Common myeloid progenitor, CD34-positive (primary cell): ENCODE measurements at places on chromosomes 7 and 10.

DNA sequence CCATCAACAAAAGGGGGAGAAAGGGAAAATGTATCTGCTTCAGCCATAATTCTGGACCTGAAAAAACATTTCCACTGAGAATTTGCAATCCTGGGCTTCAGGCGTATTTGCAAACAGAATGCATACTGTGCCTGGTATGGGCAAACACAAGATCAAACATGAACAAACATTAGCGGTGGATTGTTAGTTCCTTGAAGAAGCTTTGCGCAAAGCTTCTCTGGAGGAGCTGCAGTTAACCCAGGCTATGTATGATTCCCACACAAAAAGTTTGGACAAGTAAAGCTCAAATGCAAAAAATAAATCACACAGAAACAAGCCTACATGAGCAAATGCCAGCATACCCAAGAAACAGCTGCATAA is 20.4 kb upstream of the HILPDA start:
- no peak for DNase-seq

DNA sequence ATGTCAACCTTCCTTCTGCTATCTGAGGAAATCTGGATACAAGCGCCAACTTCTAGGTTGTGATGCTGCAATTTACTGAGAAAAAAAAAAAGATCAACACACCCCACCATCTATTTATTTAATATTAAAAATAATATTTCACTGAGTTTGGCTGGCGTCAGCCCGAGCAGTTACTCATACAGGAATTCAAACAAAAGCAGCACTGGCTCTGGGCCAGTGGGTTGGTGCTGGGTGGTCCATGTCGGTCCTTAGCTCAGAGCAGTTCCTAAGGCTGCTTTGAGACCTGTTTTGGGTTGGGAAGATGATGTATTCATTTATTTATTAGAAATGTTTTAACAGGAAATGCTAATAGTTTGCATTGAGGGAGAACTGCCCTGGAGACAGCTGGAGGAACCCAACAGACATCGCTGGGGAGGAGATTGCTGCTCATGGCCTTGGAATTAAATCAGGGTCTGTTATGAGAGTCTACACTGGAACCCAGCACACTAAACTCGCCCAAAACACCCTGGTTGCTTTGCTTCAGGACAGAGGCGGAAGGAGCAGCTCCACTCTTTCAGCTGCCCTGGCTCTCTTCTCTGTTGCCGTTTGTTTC is 36.3 kb upstream of the GOT1 start:
- DNase-seq: no peak

GRCh38 chr7:42431873-42432272 is 194.9 kb upstream of the GLI3 start:
- DNase-seq: no peak

GRCh38 chr10:5840314-5841307 is 27.4 kb upstream of the GDI2 start:
- peak; percentile 71 for DNase-seq

DNA sequence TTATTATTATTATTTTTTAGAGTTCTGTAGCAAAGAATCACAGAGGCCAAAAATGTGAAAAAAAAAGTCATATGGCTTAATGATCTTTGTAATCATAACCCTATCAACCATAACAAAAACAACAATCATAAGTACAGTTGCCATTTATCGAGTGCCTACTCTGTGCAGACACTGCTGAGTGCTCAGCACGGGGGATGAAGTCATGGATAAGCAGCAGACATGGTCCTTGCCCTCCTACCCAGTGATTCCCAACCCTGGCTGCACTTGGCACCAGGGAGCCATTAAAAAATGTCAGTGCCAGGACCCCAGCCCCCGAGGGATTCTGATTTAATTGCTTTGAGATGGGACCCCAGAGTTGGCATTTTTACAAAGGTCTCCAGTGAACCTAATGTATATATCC is 38.2 kb downstream of the ENTPD1 start:
- no peak for DNase-seq

DNA sequence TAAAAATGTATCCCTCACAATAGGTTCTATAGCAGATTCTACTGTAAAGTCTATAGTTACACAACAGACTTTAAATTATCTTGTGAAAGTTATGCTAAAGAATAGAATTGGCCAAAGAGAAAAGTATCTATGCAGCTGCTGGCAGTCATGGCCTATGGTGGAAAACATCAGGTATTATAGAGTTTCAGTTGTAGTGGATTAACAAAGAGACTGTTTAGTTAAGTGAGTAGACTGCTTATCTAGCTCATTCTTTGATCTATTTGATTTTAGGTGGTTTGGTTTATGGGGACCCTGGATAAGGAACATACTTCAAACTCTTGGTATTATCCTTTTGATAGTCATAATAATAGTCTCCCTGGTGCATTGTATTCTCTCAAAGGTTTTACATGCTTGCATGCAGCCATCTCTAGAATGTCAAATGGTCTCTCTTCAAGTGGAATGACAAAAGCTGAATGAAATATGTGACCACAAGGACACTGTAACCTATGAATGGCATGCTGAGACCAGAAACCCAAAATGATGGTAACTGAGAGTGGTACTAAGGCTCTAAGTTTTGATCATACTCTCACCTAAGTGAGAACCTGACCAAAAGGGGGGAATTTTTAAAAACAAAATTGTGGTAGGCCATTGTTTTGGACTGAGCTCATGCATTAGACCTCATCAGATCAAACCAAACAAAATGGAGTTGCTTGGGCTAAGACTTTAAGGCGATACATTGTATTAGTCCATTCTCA is 54.9 kb upstream of the NAMPT start:
- DNase-seq: no peak

GRCh38 chr7:45401851-45402250 is 172.3 kb upstream of the ADCY1 start:
- DNase-seq: no peak

DNA sequence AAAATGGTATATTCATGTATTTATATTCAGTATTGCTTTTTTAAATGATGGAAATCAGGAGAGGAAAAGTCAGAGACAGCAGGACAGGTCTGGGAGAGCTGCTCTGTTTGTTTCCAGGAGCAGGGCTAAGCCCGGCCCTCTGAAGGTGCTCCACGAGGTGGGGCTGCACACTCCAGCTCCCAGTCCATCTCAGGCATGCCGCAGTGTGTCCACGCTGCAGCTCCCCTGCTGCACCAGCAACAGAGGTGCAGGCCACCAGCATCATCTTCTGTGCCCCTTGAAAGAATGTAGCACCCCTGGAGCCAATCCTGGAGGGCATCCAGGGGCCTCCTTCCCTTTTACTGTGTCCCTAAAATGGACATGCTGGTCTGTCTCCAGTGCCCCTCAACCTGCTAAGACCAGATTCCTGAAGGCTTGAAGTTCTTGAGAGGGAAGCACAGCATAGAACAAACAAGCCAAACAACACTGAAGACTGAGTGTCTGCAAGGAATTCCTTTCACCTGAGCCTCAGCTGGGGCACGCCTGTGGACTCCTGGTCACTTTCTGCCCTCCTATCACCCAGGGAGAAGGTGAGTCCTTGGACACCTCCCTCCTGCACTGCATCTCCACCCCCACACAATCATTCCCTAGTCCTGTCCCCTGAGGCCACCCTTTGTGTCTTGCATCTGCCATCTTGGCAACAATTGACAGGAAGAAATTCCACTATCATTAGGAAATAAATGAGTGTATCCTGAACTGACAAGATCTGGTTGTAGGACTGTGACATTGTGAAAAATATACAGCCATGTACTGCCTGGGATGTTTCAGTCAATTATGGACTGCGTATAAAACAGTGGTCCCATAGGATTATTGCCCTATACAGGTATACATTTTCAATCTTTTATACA is 100.5 kb downstream of the CXCL12 start:
- no peak for DNase-seq

DNA sequence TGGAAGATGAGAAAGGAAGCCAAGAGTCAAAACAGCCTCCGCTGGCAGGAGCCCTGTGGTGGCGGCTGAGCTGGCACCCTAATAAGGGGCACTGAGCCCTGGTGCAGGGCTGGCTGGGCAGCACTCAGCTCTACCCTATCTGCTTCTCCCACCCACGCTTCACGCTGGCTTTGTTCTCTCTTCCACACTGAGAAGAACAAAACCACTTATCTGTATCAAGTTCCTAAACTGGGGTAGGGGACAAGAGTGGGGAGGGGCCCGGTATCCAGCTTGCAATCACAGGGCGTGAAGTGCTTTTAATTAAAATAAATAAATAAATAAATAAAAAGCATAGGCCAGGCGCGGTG is 52.1 kb downstream of the FAM53B start:
- DNase-seq: peak; percentile 29

GRCh38 chr7:141074162-141074991 is 513 bp downstream of the TMEM178B start:
- DNase-seq: peak; percentile 33

DNA sequence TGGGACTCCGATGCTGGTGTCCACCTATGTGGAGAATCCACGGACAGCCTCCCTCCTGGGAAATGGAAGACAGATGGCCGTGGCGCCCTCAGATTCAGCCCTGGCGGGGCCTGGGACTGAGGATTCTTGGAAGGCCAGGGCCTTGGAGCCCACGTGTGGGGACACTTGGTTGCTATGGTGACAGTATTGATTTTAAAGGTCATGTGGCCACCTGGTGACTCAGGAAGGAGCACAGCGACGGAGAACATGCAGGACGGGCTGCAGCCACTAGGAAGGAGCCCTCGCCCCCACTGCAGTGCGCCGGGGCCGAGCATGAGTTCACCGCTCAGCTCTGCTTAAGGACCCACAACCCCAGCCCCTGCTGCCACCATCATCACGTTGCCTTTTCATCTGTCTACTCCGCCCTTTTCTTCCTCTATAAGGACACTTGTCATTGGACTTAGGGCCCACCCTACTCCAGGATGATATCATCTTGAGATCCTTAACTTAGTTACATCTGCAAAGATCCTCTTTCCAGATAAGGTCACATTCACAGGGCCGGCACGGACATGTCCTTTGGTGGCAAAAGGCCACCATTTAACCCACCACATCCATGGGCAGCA is 3.7 kb upstream of the STK32C start:
- no peak for DNase-seq

DNA sequence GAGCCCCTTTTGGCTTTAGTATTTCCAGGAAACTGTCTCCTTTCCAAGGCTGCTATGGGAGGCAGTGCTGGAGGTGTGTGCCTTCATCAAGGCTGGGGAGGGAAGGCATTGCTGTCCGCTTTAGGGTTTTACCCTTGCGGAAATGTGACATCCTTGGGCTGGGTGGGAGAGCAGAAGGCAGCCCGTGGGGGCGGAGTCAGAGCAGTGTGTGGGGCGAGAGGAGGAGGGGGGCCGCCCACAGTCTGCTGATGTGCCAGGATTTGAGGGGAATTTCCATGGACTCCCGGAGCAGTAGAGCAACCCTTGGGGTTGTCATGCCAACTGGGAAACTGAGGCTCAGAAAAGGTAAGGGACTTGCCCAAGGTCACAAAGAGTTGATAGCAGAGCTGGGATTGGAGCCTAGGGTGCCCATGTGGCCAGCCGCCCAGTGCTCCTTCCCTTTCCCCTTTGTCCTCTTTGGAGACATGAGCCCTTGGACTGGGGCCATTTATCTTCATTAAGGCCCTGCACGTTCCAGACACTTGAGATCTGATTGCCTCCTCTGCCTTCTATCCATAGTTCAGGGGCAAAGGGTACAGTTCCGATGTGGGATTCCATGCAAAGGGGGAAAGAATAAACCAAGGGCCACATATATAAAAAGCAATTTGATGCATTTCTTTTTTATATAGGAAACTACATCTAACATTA is 22.2 kb downstream of the TSPAN15 start:
- DNase-seq: no peak

DNA sequence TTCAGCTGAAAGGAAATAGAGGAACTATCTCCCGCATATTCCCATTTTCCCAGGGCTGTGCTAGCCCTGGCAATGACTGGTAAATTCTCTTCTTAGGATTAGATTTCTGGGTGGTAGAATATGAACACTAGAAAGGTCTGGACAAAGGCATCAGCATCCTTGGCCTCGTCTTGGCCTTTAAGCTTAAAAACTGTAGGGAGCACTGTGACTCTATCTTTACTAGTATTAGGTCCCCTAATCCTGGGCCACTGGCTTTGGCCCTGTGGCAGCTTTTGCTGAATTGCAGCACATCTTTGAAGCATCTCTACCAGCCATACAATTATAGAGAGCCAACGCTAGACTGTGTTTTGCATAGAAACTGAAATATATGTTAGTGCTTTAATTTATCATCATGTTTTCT is 41.5 kb upstream of the EBLN1 start:
- peak; percentile 78 for DNase-seq

- no peak for DNase-seq
These were observed 48.9 kb downstream of the AHR start for GRCh38 chr7:17347401-17347800.

DNA sequence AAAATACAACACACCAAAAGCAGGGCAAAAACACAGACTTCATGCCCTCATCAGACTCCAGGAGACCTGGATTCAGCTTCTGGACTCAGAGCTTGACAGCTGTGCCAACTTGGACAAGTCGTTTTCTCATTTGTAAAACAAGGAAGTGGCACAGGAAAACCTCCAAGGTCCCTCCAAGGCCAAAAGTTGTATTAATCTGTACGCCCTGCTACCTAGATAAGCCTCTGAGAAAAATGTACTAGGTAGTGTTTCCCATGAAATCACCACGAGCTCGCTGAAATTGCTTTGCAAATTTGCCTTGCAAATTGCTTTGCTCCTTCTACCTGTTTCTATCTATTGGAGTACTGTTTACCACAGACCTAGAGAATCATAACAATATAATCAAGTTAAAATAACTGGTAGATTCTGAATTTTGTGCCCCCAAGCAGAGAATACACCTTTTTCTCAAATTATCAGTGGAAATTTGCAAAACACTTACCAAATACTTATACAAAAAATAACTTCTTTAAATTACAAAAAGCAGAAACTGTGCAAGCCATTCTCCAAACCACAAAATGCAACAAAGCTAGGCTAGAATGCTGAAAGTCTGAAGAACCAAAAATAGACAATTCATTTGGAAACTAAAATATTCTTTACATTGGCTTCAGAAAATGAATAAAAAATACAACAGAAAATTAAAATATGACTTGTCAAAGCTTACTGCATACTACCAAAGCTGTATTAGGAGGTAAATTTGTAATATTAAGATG is 158.1 kb upstream of the CHST15 start:
- DNase-seq: peak; percentile 37

DNA sequence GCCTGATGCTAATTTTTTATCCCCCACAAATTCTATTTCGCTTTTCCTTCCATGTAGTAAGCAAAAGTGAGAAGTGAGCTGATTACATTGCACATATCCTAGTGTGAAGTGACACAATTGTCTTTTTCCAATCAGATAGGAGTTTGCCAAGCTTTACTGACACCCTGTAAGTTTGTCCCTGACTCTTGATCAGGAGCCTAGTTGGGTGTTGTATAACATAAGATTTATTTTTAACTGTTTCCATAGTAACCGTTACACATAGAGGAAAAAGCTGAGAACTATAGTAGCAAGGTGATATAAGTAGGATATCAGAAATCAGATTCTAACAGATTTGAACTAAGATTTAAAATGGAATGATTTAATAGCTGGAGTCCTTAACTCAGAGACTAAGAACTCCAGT is 31.2 kb downstream of the EXOC4 start:
- no peak for DNase-seq
